Stimulated activated CD4-positive, alpha-beta T cell treated with anti-CD3 and anti-CD28 coated beads, Interleukin-2, amount 100 ng/mL, for 24 hours (primary cell): ENCODE measurements at places on chromosomes 1 and 21.

GRCh38 chr21:17668479-17669140, 55.9 kb upstream of the BTG3 start:
- DNase-seq: no peak

- peak; percentile 11 for DNase-seq
Measured at GRCh38 chr1:20250340-20250989, 40.2 kb upstream of the VWA5B1 start.

- DNase-seq: no peak
Measured at GRCh38 chr21:31195334-31196015, 148.6 kb downstream of the TIAM1 start.

- DNase-seq: no peak
Measured at GRCh38 chr1:92859400-92860039, 27.7 kb downstream of the RPL5 start.

GRCh38 chr21:17667256-17667655, 54.6 kb upstream of the BTG3 start:
- no peak for DNase-seq

DNA sequence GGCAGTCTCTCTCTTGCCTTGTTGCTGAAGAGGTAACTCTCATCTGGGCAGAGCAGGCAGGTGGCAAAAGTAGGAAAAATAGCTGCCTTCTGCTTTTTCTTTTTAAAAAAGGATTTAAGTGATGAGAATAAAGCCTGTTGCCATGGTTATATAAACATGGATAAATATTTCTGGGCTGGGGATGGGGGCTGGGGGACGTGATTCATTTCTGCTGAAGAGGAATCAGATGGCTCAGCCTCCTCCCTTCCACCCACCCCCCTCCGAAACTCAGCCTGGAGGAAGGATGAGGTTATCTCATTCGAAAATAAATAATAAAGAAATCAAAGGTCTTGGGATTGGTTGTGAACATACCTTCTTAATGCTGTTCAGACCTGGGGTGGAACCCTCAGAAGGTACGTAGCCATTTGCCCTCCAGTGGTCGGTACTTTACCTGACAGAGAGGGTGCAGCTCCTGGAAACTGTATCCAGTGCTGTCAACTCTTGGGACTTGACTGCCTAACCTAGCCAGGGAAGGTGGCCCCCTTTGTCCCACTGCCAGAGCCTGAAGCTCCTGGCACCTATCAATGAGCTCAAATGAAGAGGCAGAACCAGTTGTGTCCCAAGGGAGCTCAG, 3.8 kb upstream of the INKA2 start:
- no peak for DNase-seq

GRCh38 chr1:53982034-53982762, 35.8 kb downstream of the LDLRAD1 start:
- no peak for DNase-seq

DNA sequence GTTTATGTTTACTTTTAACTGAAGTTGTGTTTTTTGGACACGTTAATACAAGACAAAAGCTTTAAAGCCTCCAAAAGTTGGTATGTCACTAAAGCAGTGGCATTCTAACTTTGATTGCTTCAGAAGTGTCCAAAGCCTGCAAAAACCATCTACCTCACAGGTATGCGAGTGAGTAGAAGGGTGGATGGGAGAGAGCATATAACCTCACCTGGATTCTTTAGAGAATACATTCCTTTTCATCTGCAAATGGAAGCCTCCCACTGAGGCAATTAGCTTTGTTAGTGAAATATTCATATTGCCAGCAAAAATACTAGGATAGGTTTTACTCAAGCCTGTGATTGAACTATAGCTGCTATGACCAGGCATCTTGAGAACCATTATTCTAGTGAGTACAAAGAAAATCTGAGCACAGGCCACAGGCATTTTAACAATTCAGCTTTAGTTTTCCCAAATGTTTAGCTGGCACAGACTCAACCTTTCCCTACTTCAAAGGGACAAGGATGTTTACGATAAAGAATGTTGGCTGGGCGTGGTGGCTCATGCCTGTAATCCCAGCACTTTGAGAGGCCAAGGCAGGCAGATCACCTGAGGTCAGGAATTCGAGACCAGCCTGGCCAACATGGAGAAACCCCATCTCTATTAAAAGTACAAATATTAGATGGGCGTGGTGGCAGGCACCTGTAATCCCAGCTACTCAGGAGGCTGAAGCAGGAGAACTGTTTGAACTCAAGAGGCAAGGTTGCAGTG, 39.7 kb downstream of the MAP3K21 start:
- DNase-seq: no peak

DNA sequence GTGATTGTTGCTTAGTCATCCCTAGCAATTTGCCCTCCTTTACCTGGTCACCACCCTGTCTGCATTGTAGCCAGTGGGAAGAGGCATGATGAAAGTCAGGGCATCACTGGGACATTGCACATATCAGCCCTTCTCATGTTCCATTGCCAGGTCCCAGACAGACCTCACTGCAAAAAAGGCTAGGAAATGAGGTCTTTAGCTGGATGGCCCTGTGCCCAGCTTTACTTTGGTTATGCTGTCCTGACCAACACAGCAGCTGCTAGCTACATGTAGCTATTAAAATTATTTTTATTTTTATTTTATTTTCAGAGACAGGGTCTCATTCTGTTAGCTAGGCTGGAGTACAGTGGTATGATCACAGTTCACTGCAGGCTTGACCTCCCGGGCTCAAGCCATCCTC, 52.9 kb downstream of the TNN start:
- DNase-seq: no peak

DNA sequence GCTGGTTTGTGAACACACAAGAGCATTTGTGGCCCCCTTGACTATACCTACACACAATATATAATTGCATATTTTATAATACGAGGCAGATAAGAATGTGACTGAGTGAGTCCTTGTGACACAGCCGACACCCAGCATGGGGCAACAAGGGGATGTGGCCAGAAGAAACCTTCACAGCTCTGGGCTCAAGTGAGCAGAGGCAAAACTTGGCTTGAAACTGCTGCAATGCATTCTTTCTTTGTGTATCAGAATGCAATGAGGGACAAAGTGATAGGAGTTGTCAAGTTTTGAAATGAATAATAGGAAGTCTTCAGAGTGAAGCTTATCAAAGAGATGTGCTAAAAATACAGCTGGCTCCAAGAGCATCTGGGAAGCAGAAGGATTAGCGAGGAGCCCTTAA, 124.0 kb upstream of the C8B start:
- DNase-seq: no peak

DNA sequence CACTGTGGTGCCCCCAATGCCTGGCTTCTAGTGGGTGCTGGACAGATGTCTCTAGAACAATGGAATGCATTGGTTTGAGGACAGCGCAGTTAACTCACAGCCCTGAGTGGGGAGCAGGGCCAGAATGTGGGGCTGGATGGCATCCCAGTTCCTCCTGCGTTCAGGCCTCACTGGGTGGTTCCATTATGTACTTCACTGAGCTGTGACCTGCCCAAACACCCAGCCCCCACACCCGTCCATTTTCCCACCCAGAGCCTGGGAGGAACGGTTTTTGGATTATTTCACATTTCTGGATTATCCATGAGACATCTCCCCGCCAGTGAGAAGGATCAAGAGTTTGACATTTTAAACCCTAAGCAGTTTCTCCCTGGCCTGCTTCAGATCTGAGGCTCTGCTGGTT, 55.3 kb upstream of the WASF2 start:
- DNase-seq: no peak

- no peak for DNase-seq
Measured at GRCh38 chr1:1927751-1928150, 8.7 kb upstream of the TMEM52 start.

- DNase-seq: no peak
Measured at GRCh38 chr1:225451340-225451739, 23.5 kb upstream of the LBR start.

DNA sequence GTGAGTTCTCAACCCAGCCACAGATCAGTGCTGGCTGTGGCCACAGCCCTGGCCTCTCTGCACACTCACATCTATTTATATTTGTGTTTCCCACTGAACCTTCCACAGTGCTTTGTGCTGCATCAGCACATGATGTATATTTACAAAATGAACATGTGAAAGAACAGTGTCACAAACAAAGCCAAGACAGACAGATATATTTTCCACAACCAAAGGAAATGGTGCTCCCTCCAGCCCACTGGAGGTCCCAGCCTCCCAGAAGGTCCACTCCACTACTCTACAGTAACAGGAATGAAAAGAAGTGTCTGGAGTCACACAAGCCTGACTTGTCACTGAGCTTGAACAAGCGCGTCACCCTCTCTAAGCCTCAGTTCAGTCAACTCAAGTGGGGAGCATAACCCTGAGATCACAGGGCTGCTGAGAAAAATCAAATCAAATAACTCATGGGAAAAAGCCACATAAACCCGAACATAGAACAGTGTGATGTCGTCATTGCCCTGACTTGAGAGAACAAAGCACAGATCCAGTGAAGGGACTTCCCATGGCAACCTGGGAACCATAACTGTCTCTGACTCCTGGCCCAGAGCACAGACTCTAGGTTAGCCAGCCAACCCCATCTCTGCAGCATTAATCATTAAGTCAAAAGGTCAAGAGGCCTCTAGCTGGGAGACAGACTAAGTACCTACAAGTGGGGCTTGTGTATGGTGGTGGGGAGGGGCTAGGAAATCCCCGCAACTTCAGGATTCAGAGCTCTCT, 121.2 kb downstream of the TRABD2B start:
- DNase-seq: no peak

DNA sequence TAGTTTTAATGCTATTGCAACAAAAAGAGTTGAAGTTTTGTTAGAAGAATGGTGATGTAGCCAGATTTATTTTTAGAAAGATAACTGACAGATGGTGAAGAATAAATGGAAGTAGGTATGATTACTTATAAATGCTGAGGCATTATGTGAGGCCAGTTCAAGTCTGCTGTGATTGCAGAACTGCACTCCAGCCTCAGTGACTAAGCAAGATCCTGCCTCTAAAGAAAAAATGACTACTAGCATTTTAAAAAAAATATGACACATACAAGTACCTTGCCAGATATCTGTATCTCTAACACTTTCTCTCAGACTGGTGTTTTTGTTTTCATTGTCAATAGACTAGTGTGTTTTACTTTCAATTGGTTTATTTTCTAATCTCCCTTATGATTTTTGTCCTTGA, 1242.4 kb upstream of the ADGRL4 start:
- no peak for DNase-seq

- DNase-seq: no peak
Measured at GRCh38 chr1:192861860-192862259, 53.0 kb downstream of the RGS2 start.
